NCI-H1105 treated with DMSO at 0.1 percent for 48 hours (cell line): ENCODE measurements at places on chromosomes 3 and 15.

- no peak for DNase-seq
Observed at GRCh38 chr3:56878074-56878473, 76.3 kb upstream of the ARHGEF3 start.

DNA sequence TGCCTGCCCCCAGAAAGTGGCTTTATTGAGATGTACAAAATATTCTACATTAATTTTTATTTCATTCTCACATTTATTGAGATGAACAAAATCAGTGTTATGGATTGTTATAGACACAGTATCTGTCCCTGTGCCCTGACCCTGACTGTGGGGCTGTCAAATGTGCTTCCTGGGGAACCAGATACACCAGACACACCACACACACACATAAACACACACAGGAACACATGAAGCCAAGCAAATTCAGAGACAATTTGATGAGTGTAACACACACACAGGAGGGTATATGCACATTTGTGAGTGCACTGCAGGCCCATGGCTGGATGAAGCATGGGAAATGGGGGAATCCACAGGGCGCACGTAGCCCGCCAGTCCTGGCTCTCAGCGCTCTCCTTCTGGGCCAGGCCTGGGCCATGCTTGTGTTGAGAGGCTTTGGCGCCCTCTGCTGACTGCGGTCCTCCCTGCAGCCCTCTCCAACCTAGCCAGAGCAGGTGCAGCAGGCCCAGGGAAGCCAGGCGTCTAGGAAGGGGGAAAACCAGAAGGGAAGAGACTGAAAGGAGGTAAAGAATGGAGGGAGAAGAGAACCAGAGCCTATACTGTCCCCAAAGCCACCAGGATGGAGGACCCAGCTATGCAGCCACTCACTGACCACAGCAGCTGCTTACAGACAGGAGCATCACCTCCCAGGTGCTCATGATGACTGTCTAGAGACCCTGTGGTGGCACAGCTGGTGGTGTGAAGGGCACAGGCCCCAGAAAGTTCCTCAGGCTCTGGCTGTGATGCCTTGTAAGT lies 18.0 kb upstream of the LOXL1 start:
- peak; percentile 35 for DNase-seq

GRCh38 chr3:71503525-71504249 lies 79.8 kb downstream of the FOXP1 start:
- DNase-seq, result no peak

DNA sequence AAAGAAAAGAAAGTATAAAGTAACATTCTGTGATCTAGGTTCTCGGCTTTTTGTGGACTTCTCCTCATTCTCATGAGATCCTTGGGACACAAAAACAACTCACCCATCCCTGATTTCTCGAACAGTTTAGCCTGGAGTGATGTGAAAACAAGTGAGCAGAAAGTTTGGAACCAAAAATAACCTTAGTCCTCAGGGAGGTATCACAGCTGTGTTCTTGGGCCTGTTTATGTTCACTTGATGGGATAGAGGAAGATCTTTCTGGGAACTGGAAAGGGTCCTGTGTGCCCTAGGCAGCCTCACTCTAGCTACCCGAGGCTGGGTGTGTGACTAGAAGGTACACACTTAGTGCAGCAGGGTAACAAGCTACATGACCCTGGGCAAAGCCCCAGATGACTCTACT lies 308.8 kb upstream of the PDZRN3 start:
- DNase-seq, result no peak

DNA sequence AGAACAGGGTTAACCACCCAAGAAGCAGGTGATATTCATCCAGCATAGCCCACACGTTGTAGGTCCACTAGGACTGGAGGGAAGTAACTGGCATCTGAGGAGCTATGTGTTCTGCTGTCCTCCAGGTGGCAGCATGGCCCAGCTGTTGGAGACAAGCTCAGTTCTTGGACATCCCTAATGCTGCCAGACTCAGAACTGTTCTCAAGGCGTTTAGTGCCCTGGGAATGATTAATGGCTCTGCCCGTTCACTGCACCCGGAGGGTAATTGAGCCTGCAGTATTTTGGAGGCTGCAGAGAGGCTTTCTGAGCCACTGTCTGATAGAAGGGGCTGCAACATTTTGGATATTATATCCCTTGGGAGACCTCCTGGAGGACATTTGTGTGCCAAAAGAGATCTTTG lies 521.3 kb upstream of the SEMA6D start:
- DNase-seq, result peak; percentile 89

- peak; percentile 87 for DNase-seq
Observed at GRCh38 chr3:126208606-126209256, 28.3 kb upstream of the ALDH1L1 start.

DNA sequence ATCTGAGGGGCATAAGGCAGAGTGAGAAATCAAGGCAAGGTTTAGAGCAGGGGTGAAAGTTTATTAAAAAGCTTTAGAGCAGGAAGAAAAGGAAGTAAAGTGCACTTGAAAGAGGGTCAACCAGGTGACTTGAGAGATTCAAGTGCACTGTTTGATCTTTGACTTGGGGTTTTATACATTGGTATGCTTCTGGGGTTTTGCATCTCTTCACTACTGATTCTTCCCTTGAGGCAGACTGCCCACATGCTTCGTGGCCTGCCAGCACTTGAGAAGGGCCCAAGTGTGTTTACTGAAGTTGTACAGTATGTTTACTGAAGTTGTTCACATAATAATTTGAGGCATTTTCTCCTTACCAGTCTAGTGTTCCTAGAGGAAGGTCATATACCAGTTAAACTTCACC lies 367.0 kb upstream of the UBE2E2 start:
- DNase-seq, result no peak

- peak; percentile 74 for DNase-seq
Observed at GRCh38 chr3:112327371-112327951, 5.5 kb upstream of the CD200 start.

DNA sequence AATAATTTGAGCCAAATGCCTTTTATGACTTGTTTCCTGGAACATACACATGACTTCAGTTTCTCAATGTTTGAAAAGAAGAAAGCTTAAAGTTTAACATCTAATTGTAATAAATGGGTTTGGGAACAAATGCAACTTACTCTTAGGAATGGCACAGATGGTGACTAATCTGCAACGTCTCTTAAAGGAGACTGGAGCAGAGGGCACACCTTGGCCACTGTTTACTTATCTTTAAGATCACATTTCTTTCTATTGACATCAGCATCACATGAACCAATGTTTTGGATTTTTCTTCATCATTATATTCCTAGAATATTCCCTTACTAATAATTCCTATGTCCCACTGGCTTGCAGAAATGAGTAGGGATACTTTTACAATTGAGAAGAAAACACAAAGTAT lies 229.5 kb downstream of the CHL1 start:
- no peak for DNase-seq

- no peak for DNase-seq
Observed at GRCh38 chr15:58268746-58269267, 130.6 kb downstream of the AQP9 start.

GRCh38 chr15:98684436-98684835 lies 36.1 kb downstream of the IGF1R start:
- DNase-seq, result no peak

DNA sequence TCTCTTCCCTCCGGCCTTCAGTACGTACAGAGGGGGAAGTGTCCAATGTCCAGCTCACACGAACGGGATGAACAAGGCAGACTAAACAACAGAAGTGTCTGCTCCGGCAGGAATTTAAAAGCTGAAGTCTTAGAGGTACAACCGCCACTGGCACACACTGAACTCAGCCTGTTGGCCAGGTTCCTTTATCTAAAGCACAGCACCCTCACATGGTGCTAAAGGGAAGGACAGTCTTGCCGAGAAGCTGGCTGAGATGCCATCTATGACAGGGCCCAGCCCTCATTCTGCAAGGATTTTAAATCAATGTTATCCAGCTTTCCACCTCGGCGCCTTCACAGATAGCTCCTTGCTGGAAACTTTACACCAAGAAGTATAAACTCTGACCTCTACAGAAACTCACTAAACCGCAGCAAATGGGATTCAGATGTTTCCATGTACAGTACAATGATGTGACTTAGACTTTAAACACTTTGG lies 2.8 kb downstream of the ADAMTS17 start:
- peak; percentile 6 for DNase-seq

DNA sequence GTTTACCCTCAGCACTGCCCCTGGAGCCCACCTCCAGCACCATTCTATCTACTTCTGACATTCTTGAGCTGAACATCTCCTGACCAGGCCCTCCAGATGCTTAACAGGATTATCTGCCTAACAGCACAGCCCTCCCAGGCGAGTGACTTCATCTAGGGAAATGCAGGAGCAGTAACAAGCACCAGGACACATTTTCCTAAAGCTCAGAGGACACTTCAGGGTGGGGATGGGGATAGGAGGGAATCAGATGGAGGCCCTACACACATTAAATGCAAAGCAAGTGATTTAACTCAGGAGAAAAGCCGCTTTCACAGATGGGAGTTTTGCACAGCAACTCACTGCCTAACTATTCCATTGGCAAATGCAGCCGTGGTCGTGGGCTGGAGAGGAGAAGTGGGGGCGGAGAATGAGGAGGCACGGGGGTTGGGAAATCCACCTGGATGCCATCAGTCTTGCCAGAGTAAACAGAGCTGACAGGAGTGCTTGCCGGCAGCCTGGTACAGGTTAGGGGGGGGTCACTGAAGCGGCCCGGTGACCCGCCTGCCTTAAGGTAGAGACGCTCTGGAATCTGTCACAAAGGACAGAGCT lies 21.3 kb upstream of the BNC1 start:
- DNase-seq, result no peak

DNA sequence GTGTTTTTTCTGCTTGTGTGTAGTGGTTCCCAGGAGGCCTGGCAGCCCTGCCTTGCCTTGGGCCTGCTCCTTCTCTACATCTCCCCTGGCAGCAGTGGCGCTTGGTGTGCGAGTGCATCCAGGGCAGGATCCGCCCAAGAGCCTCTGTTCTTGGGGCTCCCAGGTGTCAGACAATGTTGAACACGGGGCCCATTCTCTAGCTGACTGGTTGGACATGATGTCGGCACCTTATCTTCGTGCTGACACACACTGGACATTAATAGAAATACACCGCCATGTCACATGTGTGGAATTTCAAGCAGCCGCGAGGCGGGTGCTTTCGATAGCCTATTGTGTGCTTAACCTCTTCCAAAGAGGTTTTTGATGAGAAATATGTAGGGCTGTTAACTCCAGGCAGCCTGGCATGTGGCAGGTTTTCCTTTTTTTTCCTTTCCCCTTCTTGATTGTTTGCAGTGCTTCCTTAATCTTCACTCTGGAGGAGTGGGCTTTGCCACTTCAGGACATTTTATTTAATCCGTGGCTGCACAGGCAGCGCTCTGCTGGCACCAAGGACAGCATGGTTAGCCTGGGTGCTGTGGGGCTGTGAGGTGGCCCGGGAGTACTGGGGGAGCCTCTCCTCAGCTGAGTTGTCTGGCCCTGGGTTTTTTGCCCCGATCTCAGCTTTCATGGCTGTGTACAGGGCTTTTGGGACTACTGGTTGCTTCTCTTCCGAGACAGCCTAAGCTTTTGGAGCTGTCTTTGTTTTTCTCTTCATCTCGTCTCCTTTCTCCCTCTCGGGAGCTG lies 42.5 kb downstream of the CHCHD6 start:
- no peak for DNase-seq

GRCh38 chr3:163821841-163822240 lies 1256.5 kb downstream of the SI start:
- DNase-seq, result no peak

- DNase-seq, result no peak
Observed at GRCh38 chr3:7947930-7948329, 553.7 kb upstream of the LMCD1 start.

DNA sequence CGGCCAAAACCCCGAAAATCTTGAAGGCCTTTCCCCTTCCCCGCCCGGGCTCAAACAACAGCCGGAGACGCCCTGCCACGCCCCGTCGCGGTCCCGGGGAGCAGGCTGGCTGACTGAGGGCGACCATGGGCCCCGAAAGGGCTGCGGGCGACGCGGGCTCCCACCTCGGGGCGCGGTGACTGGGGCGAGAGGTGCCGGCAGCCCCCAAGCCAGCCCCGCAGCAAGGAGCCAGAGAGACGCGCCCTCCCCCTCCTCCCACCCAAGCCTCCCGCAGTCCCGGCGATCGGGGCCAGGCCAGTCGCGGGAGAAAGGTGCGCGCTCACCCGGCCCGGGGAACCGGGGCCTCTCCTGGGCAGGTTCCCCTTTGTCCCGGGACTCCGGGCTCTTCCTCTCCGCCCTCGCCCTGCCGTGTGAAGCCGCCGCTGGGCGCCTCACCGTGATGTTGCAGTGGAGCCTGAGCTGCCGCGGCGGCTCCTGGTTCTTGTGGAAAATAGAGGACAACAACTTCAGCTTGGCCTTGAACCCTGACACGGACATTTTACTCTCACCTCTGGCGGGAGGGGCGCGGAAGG lies 30.6 kb upstream of the ZSCAN2 start:
- DNase-seq, result no peak

DNA sequence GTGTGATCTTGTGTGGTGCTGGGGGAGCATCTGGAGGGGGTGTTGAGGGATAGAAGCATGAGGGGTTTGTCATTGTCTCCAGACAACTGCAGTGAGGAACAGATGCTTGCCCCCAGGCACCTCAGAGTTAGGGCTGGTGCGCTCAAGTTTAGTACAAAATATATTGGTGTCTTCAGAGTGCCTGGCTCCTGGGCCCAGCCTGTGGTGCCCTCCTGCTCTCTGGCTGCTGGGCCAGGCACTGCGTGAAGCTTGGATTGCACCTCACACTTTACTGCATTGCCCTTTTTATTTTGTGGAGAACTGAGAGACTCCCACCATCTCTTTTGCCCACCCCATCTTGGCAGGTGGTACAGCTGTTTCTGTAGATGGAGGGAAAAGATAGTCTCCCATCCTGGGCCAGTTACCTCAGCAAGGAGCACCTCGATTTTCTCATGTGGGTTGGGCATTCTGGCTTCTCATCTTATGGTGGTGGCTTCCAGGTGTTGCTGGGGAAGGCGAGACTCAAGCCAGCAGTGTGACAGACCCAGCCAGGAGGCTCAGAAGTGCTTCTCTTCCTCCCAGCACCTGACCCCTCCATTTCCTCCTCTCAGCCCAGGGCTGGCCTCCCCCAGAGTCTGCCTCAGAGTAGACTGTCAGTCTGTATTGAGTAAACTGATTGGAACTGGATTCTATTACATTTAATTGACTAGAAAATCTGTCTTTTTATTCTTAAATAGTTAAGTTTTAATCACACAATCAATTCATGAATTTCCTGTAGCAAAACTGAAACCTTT lies 140.5 kb downstream of the DNAJB8 start:
- DNase-seq, result no peak

DNA sequence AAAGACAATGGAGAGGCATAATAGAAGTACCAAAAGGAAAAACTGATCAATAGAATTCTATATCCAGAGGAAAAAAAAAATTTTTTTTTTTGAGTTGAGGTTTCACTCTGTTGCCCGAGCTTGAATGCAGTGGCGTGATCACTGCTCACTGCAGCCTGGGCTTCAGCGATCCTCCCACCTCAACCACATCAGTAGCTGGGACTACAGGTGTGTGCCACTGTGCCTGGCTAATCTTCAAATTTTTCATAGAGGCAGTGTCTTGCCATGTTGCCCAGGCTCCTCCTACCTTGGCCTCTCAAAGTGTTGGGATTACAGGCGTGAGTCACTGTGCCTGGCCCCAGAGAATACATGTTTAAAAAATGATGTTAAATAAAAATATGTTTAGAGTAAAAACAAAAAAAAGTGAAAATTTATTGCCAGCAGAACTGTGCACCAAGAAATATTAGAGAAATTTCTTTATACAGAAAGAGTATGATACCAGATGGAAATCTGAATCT lies 154.3 kb upstream of the ZBTB20 start:
- DNase-seq, result no peak

- no peak for DNase-seq
Observed at GRCh38 chr15:67199881-67200763, 54.3 kb downstream of the AAGAB start.
